Mononuclear cell (primary cell): ENCODE measurements at places on chromosomes 7 and 10. TPM values are rescaled to one million over a fixed set of nuclear protein-coding genes. Genes with fewer than 3 reads are reported as not detected.

Gene MYPN
- not detected for total RNA-seq

Gene CHST15
- 23.9 TPM for total RNA-seq

Gene FKBP9
- total RNA-seq, result 1.2 TPM

Gene ADIRF
- not detected for total RNA-seq

Gene ANLN
- total RNA-seq, result 3.7 TPM

Gene NRCAM
- total RNA-seq, result 1.5 TPM

Gene LLCFC1
- not detected for total RNA-seq

Gene DUSP5
- total RNA-seq, result 64.2 TPM

Gene GPRIN2
- total RNA-seq, result not detected

Gene DLX5
- not detected for total RNA-seq

Gene TRIM73
- total RNA-seq, result 4.7 TPM

Gene GTF2IRD2
- 7.1 TPM for total RNA-seq

Gene CLCN1
- total RNA-seq, result 0.21 TPM

Gene UCMA
- total RNA-seq, result not detected

Gene PRKCQ
- 43.2 TPM for total RNA-seq

Gene RBP3
- total RNA-seq, result not detected

Gene PHKG1
- 3.1 TPM for total RNA-seq

Gene DOCK1
- total RNA-seq, result 0.42 TPM

Gene ASB10
- not detected for total RNA-seq

Gene PON1
- not detected for total RNA-seq

Gene CCDC172
- total RNA-seq, result not detected

Gene HTRA1
- 2.2 TPM for total RNA-seq

Gene KLF14
- total RNA-seq, result under 0.01 TPM

Gene LCOR
- 87.7 TPM for total RNA-seq

Gene CPA2
- total RNA-seq, result not detected

Gene H2BK1
- not detected for total RNA-seq

Gene SSMEM1
- total RNA-seq, result not detected

Gene PPP1R3A
- not detected for total RNA-seq

Gene SLC18A3
- total RNA-seq, result 0.10 TPM

Gene GALNT17
- total RNA-seq, result not detected

Gene PNLIPRP2
- not detected for total RNA-seq

Gene FOXI2
- not detected for total RNA-seq

Gene TLX1
- total RNA-seq, result not detected

Gene CNPY1
- total RNA-seq, result not detected

Gene MNX1
- total RNA-seq, result not detected

Gene SRGN
- 1,782 TPM for total RNA-seq

Gene RPEL1
- total RNA-seq, result not detected

Gene CALY
- total RNA-seq, result 0.73 TPM

Gene C10orf105
- 0.31 TPM for total RNA-seq

Gene MGMT
- 10.3 TPM for total RNA-seq

Gene ANXA8
- total RNA-seq, result 0.31 TPM

Gene GRID2IP
- 0.21 TPM for total RNA-seq

Gene CALCR
- not detected for total RNA-seq

Gene SHH
- total RNA-seq, result 0.10 TPM

Gene AKR1C8
- 0.42 TPM for total RNA-seq

Gene SYT15
- 0.10 TPM for total RNA-seq

Gene ZFYVE27
- total RNA-seq, result 33.2 TPM
